ENCODE measurements at places on chromosomes 5 and 9.

- no peak for DNase-seq
Measured at GRCh38 chr5:143267186-143267585, 136.3 kb downstream of the NR3C1 start.

- peak; percentile 7 for DNase-seq
Measured at GRCh38 chr9:104092875-104093600, 1.1 kb upstream of the SMC2 start.

GRCh38 chr5:170141636-170142035 lies 35.9 kb downstream of the FOXI1 start:
- no peak for DNase-seq

DNA sequence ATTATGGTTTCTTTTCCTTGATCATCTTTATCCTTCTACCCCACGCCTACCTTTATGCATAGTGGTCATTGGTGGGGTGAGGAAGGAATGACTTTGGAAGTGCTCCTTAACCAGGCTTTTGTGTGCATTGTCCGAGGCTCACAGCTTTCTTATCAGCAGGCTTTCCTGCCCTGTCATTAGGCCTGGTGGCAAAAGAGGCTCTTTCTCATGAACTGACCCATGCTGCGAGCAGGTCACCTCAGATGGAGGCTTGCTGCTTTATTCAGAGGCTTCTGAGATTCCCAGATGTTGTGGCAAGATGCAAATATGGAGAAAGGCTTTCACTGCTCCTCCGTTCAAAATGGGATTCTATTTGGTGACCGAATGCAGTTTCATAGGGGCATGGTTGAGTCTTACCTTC lies 57.4 kb upstream of the DMRTA1 start:
- DNase-seq = no peak

GRCh38 chr5:134524272-134524825 lies 1.1 kb upstream of the JADE2 start:
- DNase-seq = peak; percentile 86

- DNase-seq = no peak
Measured at GRCh38 chr9:21806644-21807043, 4.2 kb downstream of the MTAP start.

DNA sequence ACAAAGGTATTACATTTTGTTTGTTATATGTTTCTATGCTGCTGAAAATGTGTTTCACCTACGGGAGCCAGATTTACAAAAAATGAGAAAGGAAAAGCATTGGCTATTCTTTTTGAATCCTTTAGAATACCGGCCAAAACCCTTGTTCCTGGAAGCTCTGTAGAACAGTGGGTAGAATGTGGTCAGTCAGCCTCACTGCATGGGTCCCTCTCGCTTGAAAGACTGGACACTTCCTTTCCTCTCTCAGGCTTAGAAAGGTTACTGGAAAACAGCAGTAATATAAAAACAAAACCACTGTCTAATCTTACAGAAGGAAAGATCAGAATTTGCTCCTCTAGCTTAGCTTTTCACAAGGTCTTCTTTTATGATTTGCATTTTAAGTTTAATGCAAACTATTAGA lies 45.1 kb downstream of the OSTF1 start:
- DNase-seq = no peak

DNA sequence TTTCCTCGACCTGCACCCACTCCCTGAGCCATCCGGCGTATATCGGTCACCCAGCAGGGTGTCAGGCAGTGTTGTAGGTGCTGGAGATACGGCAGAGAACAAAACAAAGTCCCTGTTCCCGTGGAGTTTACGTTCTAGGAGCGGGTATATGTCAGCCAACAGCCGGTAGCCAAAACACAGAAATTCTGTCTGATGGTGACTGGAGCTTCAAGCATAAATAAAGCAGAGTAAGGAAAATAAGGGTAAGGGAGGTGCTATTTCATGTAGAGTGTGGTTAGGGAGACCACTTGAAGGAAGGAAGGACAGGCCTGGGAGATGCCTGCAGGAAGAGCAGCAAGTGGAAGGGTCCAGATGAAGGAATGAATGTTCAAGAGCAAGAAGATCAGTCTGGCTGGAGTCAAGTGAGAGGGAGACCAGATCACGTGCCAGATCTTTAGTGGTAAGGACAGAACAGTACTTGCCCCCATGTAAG lies 783 bp upstream of the ZFR start:
- DNase-seq = no peak

- DNase-seq = no peak
Measured at GRCh38 chr9:5556101-5556705, 45.9 kb downstream of the PDCD1LG2 start.

GRCh38 chr9:112049811-112050516 lies 125.1 kb downstream of the SUSD1 start:
- DNase-seq = no peak

DNA sequence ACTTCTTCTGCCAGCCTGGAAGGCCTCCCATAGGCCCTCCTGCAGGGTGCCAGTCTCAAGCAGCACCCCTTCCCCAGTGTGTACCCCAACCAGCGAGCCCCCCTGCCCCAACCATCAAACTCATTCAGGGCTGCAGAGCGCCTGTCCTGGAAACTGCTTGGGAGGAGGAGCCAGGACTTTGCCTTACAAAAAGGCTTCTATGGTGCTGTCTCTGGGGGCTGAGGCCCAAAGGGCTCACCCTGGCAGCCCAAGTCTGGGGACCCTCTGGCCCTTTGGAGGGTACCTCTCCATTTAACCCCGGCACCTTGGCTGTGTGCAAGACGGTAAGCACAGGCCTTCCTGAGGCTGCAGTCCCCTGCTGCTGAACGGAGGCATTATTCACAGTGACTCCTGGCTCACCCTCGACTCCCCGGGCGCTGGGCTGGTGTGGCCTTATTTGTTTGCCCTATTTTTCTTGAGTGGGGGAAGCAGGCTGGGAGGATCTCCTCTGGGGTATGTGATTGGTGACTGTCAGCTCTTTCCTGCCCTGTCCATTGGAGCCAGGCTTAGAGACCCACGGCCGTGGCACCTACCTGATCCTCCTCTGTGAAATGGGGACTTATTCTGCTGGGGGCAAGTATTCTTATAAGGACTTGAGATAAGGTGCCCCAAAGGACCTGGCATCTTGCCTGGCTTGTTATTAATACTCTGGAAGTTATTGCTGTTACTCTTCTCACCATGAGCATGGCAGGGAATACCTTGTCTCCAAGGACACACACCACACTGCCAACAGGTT lies 5.8 kb downstream of the LMX1B start:
- no peak for DNase-seq

- DNase-seq = no peak
Measured at GRCh38 chr5:1975898-1976765, 93.4 kb upstream of the IRX4 start.

DNA sequence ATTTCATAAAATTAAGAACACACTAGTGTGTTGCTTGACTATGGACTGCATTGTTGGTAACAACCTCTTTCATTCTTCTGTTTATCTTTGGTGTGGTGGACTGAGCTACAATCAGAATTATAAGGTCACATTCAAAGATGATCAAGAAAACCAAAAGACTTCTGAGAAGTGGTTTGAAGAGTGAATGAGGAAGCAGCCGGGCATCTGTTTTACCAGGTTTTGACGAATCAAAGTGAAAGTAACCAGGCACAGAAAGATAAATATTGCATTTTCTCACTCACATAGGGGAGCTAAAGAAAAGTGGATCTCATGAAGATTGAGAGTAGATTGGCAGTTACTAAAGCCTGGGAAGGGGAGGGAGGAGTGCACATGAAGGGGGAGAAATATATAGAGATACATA lies 589.1 kb downstream of the ZNF608 start:
- DNase-seq = no peak

DNA sequence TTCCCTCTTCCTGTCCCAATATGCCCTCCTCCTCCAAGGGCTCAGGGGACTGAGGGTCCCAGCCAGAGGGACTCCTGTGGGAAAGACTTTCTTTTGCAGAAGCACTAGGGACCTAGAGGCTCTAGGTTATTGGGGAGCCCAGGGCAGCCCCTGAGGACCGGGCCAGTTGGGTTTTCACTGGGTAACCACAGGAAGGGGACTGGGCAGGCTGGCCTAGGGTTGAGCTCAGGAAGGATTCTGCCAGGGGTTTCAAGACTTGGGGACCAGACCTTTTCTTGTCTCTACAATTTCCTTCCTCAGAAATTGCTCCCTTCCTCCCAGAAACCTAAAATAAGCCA lies 24.4 kb upstream of the HMCN2 start:
- no peak for DNase-seq

DNA sequence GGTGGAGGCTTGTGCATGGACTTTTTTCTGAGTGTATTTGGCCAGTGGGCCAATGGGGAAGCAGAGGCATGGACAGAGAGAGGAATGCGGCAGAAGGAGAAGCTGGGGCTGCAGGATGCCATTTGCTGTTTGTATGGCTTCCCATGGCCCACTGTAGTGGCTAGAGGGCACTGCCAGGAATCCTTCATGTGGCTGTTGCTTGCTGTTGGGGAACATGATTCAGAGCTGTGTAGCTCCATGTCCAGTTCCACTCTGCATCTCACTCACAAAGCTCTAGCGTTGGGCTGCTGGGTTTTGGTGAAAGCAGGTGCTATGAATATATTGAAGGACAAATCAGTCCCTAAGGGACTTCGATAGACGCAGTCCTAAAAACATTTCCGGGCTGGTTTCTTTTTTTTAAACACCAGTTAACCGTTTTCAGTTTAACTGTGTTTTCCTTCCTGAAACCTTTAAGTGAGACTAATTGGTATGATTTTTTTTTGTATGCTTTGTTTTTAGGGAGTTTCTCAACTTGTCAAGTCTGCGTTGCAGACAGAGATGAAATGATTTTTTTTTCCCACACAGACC lies 51.3 kb downstream of the SLC22A5 start:
- no peak for DNase-seq

GRCh38 chr5:76660360-76660759 lies 37.2 kb upstream of the F2RL2 start:
- no peak for DNase-seq

DNA sequence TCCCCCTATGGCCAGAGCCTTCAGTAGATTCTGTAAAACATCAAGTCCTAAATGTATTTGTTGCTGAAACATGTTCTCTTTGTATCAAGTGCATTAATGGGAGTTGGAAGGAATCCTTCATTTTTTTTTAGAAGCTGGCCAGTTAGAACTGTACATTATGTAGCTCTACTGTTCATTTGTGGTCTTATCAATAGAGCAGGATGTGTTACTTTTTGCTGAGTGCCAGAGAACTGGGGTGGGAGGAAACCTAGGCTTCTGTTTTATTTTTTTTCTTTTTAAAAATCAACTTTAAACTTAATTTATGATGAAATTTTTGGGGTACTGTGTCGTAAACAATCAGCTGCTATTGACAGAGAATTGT lies 5.1 kb downstream of the PIP5K1B start:
- DNase-seq = no peak

- DNase-seq = no peak
Measured at GRCh38 chr5:124210111-124210910, 536.1 kb downstream of the ZNF608 start.

GRCh38 chr5:179623906-179624741 lies 653 bp upstream of the HNRNPH1 start:
- peak; percentile 29 for DNase-seq

GRCh38 chr9:131856105-131856504 lies 116.2 kb upstream of the RAPGEF1 start:
- DNase-seq = no peak

DNA sequence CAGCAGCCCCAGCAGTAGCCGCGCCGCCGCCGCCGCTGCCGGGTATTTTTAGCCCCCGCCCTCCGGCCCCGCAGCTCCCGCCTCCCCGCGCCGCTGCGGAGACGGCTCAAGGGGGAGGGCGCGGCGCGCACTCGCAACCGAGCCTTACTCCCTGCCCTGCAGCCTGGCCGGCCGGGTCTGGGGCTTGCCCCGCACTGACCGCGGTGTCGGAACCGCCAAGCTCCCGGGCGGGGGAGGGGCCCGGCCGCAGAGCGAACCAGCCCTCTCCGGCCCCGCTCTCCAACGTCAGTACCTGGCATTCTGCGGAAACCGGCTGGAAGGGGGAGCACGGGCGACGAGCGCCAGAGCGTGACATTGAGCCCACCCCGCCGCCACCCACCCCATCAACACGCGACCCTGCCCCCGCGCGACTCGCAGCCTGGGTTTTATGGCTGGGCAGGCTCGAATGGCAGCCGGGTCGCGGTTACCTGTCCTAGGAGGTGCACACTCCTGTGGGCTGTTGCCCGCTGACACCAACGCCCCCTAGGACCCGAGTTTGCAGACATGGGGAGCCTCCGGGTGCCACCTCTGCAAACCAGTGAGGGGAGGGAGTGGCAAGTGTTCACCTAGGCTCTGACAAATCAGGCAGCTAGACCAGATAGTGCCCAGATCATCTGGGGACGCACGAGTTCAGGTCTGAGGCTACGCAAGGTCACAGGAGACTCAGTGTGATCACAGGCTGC lies at the start of gene ACSL6:
Gene ACSL6 (minus strand): TSS at position 37 of the 722 bp plus-strand sequence. CDS start 105 bp downstream, outside the sequence.
- peak; percentile 43 for DNase-seq

GRCh38 chr5:9623661-9624060 lies 6.5 kb downstream of the TAS2R1 start:
- no peak for DNase-seq

DNA sequence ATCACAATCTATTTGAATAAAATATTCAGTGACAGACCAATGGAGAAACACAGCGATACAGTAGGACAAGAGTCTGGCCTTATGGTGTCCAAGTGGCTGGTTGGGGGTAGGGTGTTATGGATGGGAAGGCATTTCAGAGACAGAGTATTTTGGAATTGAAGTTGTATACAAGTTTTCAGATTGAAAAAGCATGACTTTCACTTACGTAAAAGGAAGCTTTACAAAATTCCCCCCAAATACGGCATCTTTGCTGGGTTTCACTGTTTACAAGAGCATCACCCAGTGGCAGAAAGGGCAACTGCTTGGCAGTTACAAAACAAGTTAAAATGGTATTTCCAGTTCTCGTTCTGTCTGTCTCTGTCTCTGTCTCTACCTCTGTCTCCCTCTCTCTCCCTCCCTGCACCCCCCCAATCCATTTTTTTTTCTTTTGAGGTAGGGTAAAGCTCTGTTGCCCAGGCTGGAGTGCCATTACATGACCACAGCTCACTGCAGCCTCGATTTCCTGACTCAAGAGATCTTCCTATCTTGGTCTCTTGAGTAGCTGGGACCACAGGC lies 86.2 kb downstream of the PTPN3 start:
- peak; percentile 10 for DNase-seq

GRCh38 chr5:80125022-80125961 lies 90.1 kb downstream of the THBS4 start:
- no peak for DNase-seq

GRCh38 chr5:62111428-62111827 lies 194.6 kb upstream of the KIF2A start:
- DNase-seq = no peak

- peak; percentile 17 for DNase-seq
Measured at GRCh38 chr9:114047717-114048116, 30.4 kb downstream of the AMBP start.

DNA sequence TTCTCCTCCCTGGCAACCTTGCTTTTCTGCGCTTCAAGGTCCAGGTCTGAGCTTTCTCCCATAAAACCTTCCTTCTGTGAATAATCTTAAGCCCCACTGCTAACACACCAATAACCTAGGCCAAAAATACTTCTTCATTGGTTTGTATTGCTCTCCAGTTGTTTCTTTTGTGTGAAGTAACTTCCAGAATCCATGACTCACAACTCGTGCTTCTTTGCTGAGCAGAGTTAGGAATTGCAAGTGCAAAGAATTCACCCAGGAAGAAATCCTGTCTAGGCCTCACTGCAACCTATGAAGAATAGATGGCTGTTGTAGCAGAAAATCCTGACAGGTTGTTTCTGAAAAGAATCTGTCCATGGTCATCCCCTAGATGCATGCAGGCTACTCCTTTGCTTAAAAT lies 295.7 kb downstream of the MED10 start:
- peak; percentile 6 for DNase-seq

GRCh38 chr5:93425096-93425495 lies 155.9 kb downstream of the NR2F1-AS1 start:
- DNase-seq = no peak

Data from trophoblast cell (in vitro differentiated cells and primary cell).